ENCODE measurements at places on chromosomes 11 and 22.

DNA sequence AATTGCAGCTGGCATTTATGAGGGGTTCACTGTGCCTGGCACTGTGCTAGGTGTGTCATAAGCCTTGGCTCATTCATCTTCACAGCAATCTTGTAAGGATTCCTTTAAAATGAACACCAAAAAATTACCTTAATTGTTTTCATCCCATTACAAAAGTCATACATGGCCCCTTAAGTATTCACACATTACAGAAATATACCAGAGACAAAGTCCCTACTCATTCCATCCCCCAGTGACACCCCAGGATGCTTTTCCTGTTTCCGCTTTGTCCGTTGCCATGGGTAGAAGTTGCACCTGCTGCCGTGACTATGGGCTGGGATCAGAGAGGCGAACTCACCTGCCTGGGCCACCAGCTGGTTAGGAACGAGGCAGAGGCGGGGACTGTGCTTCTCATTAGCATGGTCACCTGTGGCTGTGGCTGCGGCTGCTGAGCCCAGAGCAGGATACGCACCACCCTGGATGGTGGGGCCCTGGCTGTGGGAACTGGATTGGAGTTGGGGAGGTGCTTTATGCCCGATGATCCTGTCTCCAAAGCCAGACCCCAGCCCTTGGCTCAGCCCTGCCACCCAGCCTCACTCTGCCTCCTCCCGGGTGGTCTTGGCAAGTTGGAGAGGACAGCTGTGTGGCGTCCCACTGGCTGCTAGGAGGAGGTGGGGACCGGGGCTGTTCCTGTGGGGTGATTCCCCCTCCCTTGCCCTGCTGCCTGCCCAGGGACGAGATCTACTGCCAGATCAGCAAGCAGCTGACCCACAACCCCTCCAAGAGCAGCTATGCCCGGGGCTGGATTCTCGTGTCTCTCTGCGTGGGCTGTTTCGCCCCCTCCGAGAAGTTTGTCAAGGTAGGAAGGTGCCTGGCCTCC, 60.8 kb downstream of the MYO7A start:
- no peak for DNase-seq

DNA sequence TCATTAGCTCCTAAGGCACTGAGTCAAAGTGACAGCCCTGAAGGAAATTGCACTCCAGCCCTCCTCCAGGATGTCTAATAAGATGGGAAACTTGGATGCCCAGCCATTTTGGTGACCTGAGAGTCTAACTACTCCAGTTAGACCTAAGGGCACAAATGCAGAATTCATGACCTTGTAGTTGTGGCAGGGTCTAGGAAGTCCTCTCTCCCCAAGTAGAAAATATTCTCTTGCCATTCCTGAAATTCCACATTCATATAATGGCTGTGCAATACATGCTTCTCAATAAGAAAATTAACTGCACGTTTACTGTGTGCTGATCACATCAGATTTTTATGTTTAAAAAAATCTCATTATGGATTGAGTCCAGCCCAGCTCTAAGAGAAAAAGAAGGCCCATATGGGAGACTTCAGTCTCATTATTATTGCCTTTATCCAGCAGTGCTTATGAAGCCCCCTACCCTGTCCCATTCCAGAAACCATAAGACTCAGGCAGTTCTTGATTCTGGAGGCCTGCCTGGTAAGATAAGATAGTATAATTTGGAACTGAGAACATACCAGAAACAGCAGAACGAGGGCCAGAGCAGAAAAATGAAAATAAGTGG, 133.7 kb upstream of the LDLRAD3 start:
- no peak for DNase-seq

DNA sequence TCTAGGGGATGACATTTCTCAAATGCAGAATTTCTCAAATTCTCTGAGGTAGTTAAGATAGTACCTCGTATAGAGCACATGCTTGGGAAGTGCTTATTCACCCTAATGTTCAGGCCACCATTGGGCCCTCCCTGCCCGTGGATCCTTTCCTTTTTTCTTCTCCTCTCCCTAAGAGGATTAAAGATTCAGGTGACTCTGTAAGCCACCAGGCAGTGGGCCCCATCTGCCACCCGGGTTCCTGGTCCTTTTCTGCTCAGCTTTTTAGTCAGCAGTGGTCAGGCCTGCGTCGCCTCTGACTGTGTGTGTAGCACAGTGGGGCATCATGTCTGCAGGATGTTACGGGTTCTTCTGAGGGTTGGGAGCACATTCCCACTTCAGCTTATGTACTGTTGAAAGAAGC, 7.2 kb downstream of the CEP164 start:
- no peak for DNase-seq

DNA sequence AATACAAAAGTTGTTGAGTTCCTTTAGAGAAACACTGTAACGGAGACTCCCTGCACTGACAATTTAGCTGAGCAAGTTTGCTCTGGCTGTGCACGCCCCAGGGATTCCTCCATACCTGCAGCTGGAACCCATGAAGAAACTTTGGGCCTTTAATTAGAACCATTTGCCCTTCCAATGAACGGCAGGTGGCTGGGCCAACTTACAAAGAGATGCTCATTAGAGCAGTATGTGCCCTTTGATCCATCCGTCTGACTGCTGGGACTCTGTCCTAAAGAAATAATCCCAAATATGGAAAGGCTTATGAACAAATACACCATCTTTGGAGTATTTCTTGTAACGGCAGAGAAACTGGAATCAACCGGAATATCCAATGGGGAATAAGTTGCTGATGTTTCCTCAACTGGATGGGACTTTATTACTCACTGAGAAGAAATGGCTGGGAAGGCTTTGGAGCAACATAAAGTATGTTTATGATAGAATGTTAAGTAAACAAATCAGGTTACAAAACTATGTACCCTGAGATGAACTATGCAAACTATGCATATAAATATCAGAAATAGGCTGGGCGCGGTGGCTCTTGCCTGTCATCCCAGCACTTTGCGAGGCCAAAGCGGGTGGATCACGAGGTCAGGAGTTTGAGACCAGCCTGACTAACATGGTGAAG, 24.4 kb upstream of the FBLN1 start:
- no peak for DNase-seq

GRCh38 chr11:8699903-8700302, 17.3 kb downstream of the RPL27A start:
- no peak for DNase-seq

- no peak for DNase-seq
Observed at GRCh38 chr22:25509374-25509791, 55.1 kb upstream of the GRK3 start.

GRCh38 chr11:128351168-128351567, 236.2 kb downstream of the ETS1 start:
- DNase-seq, result no peak

DNA sequence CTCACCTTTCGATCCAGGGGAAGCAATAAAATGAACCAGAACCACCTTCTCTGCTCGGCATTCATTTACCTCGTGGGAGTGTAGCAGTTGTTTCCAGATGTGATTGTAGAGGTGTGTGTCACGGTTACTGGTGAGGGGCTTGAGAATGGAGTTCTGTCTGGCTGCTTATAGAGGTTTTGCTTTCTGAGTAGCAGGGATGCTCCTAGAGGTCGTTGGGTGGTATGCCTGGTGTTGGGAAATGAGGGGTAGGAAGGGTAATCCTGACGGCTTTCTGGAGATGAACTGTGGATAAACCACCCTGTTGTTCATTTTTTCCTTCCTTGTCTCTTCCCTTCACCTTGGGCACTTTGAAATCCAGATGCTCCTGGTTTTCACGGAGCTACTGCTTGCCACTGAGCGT, 8.1 kb downstream of the TEAD1 start:
- DNase-seq, result no peak

- no peak for DNase-seq
Observed at GRCh38 chr11:36790526-36790925, 192.5 kb upstream of the RAG2 start.

Measured in stimulated activated CD4-positive, alpha-beta T cell treated with anti-CD3 and anti-CD28 coated beads, Interleukin-15, amount 100 ng/mL, for 24 hours (primary cell).